Epithelial cell of proximal tubule (primary cell): ENCODE measurements at places on chromosomes 13 and 19. TPM values are rescaled to one million over a fixed set of nuclear protein-coding genes. Genes with fewer than 3 reads are reported as not detected.

DNA sequence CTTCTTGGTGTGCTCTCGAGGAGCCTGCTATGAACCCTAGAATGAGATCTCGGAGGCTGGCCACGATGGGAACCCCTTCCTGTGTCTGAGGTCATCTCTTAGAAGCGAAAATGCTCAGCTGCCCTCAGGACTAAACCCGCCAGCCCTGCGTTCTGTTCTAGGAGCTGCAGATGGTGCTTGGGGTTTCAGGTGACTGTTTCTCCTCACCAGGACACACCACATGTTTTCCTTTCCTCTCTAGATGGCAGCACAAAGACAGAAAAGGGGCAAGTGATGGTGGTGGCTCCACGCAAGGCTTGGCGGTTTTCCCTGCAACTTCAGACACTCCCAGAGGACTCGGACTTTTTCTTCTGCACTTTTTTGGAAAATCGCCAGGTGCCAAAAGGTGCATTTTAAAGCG, 60.1 kb downstream of the RNASEH2B start:
- DNase-seq = no peak

Gene KLC3
- 4.0 and 7.8 TPM in 2 replicates for total RNA-seq

Gene AKT2
- total RNA-seq = 46.4 and 77.0 TPM in 2 replicates

Gene CLC
- total RNA-seq = not detected in 2 replicates

- no peak for DNase-seq
Observed at GRCh38 chr19:15210323-15210781, 9.6 kb upstream of the NOTCH3 start.

Gene KASH5
- total RNA-seq = 0.06 TPM in 1 of 2 replicates, not detected in the other

DNA sequence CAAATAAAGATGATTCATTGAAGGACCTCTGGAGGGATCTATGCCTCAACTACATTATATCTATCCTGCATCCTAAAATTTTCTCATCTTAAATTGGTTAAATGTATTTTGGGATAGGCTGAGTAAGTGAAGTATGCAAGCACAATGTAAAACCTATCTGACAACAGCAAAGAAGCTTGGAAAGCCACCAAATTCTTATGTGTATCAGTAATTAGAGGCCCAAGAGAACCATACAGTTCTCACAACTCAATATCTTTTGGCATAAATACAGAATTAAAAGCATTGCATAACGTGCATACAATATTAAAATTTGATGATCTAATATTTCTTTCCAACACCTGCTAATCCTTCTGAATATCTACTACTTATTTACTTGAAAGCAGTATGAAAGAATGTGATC, 13.0 kb downstream of the POSTN start:
- DNase-seq = no peak
